ENCODE measurements at places on chromosomes 1 and 21. TPM values are rescaled to one million over a fixed set of nuclear protein-coding genes. Genes with fewer than 3 reads are reported as not detected.

GPR61 gene
- not detected for polyA plus RNA-seq

STIL gene
- polyA plus RNA-seq: 7.2 TPM

GRCh38 chr1:35379317-35380000 is 111.0 kb downstream of the ZMYM4 start:
- no peak for DNase-seq

GRCh38 chr21:17828223-17828622 is 9.1 kb upstream of the C21orf91 start:
- peak; percentile 61 for DNase-seq

GRCh38 chr21:33505833-33506232 is 14.3 kb upstream of the DNAJC28 start:
- DNase-seq: no peak

RNU1-2 gene
- not detected for polyA plus RNA-seq
